ENCODE measurements at places on chromosomes 1 and 21.

DNA sequence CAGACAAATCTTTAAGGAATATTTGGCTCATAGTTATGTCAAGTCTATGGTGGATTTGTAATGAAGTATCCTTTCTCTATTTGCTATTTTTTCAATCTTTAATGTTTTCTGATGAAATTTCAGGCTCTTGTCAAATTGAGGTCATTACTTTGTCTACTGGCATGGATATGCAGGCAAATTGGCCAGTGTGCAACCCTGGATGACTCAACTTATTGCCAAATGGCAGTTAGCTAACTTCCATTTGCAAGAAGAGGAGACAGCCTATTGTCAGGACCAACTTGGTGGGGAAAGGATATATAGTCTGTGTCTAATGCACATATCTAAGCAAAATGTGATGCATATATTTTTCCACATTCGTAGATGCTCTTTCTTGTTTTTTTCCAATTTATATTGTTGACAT lies 530.5 kb downstream of the PTBP2 start:
- no peak for DNase-seq

DNA sequence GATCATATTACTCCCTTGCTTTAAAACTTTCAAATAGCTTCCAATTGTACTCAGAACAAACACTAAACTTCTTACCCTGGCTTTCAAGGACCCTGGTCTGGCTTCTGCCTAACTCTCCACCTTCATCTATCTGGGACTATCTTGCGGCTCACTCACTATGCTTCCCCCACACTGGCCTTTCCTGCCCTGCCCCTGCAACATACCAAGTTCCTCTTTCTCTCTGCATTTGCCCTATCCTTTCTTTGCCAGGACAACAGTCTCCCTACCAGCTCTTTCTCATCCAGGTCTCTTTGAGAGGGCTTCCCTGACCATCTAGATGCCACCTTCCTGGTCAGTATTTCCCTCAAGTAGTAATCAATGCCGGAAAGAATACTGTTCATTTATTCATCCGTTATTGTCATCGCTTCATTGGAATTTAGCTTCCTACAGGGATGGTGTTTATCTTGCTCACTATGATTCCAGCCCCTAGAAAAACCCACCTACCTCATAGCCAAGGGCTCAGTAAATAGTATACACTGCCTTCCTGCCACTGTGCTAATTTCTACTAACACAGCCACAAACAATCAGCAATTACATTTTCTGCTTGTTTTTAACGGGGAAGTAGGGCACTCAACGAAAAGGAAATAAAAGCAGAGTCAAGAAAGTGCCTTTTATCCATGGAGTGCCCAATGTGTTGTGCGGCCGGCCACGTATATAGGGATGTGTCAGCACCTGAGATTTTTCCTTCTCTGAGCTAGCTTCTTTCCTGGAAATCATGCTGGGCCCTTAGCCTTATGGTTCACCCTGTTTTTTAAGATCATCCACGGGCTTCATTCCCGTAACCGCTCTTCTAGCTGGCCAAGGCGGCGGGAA lies 521 bp upstream of the CDC7 start:
- no peak for DNase-seq

- DNase-seq: no peak
Observed at GRCh38 chr1:169043823-169044222, 62.7 kb upstream of the ATP1B1 start.

- DNase-seq: no peak
Observed at GRCh38 chr21:42411891-42412635, 8.4 kb downstream of the UBASH3A start.

DNA sequence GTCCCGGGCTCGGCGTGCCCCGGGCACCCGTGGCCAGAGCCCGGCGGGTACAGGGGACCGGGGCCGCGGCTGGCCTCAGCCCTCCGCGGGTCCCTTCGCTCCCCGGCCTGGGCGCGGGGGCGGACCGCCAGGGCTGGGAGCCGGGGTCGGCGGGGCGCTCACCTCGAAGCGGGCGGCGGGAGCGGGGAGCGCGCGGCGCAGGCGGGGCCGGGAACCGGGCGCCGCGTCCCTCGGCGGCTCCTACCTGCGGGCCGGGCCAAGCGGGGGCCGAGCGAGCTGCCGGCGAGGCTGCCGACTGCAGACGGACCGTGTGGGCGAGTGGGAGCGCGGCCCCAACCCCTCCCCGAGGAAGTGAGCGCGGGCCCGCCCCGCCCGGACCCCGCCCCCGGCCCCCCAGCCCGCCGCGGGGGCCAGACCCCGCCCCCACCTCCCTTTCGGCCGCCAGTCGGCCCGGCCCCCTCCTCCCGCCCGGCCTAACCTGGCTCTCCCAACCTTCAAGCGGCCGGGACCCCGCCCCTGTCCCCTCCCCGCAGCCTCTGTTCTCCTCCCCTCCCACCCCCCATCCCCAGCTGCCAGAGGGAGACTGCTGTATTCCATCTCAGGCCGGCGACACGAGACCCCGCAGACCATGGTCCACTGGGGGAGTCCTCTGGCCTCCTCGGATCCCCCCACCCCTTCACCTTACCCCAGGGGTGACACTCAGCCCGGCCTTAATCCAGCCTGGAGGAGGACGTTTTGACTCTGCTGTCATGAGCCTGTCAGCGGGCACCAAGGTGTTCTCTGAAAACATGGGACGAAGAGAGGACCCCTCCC lies at the start of gene FHL3:
TSS of gene FHL3 (minus strand) at position 320 of the 813 bp plus-strand sequence. CDS start 6,102 bp downstream, outside the sequence.
- no peak for DNase-seq

GRCh38 chr1:168834225-168834872 lies 105.3 kb upstream of the DPT start:
- no peak for DNase-seq

GRCh38 chr1:115710859-115711624 lies 57.5 kb downstream of the CASQ2 start:
- peak; percentile 7 for DNase-seq

- DNase-seq: peak; percentile 55
Observed at GRCh38 chr1:116373431-116374352, 648 bp downstream of the ATP1A1 start.

- DNase-seq: no peak
Observed at GRCh38 chr1:104830534-104830933, 1080.8 kb downstream of the AMY1C start.

DNA sequence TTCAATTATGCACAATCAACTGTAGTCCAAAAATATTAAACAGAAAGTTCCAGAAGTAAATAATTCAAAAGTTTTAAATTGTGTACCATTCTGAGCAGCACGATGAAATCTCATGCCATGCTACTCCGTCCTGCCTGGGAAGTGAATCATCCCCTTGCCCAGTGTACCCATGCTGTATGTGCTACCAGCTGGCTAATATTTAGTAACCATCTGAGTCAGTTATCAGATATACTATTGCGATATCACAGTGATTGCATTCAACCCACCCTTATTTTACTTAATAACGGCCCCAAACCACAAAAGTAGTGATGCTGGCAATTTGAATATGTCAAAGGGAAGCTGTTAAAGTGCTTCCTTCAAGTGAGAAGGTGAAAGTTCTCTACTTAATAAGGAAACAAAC lies 56.2 kb downstream of the EVI5 start:
- DNase-seq: no peak

DNA sequence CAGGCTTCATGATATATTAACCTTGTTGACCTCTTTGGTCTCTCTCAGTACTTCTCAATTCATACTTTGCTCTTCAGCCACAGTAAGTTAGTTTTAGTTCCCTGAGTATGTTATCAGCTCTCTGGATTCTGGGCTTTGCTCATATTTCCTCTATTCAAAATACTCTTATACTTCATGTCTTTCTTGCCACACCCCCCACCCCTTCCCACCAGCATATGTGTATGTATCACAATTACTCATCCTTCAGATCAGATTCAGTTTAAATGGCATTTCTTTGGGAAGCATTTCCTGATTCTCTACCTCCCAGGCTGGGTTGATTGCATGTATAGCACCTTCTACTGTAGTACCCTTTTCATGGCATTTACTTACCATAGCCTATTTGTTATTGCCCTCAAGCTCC lies 28.3 kb downstream of the SLC30A7 start:
- no peak for DNase-seq
